SK-N-SH treated with all-trans-retinoic acid at 6 μM for 48 hours (cell line): ENCODE measurements at places on chromosomes 13 and 19.
A peak's percentile ranks its signal among the peaks of the same experiment; 100 is the strongest.

GRCh38 chr13:100497389-100497788 is 91.2 kb downstream of the GGACT start:
- ATAC-seq, result peak; percentile 80

DNA sequence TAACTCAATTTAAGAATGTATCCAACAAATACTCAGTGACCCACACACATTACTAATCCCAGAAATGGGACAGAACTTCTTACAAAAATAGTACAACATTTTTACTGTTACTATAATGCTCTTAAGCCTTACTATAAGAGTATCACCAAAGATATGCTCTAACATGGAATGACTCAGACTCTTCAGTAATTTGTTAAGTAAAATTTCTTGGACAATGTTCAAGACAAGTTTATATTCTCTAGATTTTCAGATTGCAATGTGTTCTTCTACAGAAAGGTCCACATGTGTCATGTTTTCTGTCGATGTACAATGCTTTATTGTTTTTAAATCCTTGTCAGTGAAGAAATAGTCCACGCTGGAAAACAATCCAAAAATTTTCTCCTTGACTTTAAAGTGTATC is 66.3 kb upstream of the RFXAP start:
- ATAC-seq, result no peak

DNA sequence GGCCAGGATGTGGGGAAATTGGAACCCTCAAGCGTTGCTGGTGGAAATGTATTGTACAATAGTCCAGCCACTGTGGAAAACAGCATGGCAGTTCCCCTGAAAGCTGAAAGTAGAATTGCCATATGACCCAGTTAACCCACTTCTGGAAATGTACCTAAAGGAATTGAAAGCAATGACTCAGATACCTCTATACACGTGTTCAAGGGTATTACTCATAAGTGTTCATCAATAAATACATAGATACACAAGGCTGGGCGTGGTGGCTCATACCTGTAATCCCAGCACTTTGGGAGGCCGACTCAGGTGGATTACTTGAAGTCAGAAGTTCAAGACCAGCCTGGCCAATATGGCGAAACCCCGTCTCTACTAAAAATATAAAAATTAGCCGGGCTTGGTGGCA is 71.9 kb upstream of the IRS2 start:
- ATAC-seq, result no peak

GRCh38 chr19:3020321-3020960 is 8.6 kb downstream of the TLE2 start:
- ATAC-seq, result peak; percentile 12; the same call in 1 of the 3 replicates

DNA sequence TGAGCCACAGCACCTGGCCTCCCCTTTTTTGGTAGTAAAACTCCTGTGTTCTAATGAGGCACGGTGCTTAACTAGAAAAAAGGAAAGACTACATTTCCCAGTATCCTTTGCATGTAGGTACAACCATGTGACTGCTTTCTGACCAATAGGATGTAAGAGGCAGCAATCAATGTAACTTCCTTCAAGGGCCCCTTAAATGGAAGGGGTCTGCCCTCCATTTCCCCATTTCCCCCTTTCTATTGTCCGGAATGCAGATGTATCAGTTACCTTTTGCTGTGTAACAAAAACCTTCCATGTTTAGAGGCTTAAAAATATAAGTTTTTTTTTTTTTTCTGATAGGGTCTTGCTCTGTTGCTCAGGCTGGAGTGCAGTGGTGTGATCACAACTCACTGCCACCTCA is 2.2 kb downstream of the GPR32 start:
- ATAC-seq, result 0 out of 3 replicates have a peak, but pooled peaks have one; percentile 33

- ATAC-seq, result no peak
Observed at GRCh38 chr13:113162783-113163685, 4.6 kb downstream of the PROZ start.
